B cell (primary cell): ENCODE measurements at places on chromosomes 4 and X. TPM values are rescaled to one million over a fixed set of nuclear protein-coding genes. Genes with fewer than 3 reads are reported as not detected.

Gene CDKL2
- 0.27 and 0.81 TPM in 2 replicates for total RNA-seq

Gene SYP
- 1.2 TPM in 2 replicates for total RNA-seq

Gene SYTL5
- not detected in 2 replicates for total RNA-seq

Gene UGT8
- 23.2 and 24.0 TPM in 2 replicates for total RNA-seq

Gene NR0B1
- not detected in 2 replicates for total RNA-seq

Gene DGKK
- not detected in 2 replicates for total RNA-seq

Gene SPACA5
- not detected in 2 replicates for total RNA-seq

Gene TMEM150C
- total RNA-seq: not detected in 2 replicates

Gene NHS
- total RNA-seq: not detected in 2 replicates

GRCh38 chrX:1536712-1537030 is 314 bp downstream of the P2RY8 start:
- DNase-seq: no peak

DNA sequence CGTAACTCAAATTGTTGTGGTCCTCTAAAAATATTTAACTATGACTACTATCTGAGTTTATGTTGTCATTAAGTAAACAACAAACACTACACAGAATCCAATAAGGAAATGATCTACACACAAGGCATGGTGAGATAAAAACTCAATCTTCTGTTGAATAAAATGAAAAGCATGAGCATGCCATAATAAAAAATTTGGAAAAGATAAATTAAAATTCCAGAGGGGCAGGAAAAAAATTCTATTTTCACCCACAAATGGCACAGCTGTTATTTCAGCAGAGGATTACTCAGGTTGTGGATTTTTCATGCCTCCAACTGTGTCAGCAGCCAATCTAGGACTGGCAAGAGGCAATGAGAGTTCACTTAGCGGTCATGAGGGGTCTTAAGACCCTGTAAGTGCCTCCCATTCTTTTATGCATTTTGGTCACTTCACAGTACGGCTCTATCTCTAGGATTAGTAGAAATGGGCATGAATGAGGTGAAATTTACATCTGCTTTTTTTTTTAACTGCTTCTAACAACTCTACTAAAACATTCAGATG is 639.8 kb upstream of the DIPK2B start:
- no peak for DNase-seq

- no peak for DNase-seq
These were observed 89.4 kb downstream of the ABLIM2 start for GRCh38 chr4:8069102-8069752.

GRCh38 chrX:44989995-44990770 is 117.2 kb downstream of the KDM6A start:
- DNase-seq: no peak

GRCh38 chr4:38884254-38884653 is 16.6 kb downstream of the FAM114A1 start:
- no peak for DNase-seq

DNA sequence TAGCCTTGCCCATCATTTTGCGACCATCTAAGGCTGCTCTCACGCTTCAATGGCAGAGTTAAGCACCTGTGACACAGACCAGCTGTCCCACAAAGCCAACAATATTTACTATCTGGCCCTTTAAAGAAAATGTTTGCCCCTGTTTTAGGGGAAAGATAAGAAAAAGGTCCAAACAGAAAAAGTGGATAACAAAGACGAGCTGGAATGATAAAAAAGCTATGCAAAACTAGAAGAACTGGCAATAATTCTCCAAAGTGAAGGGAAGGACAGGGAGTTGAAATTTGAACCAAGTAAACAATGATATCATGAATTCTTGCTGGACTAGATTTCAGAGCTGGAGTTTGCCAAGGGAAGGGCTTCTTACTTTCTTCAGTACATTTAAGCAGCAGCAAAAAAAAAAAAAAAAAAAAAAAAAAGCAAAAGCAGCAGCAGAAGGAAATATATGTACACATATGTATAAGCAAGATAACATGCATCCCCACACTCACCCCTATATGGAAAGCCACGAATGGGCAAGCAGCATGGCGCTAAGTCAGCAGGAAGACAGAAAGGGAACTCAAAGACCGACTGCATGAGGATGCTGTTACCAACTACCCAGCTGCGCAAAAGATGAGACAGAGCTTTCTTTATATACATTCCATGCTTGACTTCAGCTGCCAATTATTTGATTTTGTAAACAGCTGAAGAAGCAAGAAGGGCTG is 12.5 kb downstream of the TRAPPC2 start:
- peak; percentile 30 for DNase-seq

DNA sequence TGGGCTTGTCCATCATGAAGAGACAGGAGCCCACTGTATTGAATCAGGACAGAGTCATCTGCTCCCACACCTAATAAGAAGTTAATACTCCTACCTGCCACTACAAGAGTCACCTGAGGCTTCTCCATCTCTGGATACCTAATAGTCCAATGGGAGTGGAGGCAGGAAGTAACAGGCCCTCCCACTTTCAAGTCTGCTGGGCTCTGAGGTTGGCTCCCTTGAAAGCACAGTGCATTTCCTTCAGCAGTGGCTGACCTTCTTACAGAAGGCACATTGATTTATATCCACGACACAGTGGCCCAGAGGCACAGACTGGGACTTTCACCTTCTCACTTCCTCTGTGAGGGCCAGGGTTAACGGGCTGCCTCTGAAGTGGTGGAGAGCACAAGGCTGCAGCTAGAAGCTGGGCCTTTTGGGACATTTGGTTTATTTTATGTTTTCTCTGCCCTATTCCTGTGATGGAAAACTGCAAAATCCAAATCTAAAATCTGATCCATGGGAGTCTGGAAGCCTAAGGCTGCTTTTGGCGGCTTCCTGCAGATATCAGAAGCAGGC is 38.1 kb downstream of the FRG2 start:
- no peak for DNase-seq

DNA sequence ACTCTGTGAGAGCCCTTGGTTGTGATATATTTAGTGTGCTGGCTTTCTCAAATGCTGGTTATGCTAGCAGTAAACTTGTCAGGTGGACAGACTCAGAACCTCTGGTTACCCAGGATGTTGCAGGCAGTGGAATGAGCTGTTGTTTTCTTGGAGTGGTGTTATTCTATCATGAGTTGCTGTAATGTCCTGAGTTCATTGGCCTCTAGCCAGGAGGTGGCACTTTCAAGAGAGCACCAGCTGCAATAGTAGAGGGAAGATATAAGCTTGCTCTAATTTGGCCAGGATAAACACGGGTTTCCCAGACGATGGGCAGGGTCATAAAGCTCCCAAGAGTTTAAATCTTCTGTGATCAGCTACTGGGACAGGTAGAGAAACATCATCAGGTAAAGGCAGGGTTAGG is 95.0 kb upstream of the UBQLN2 start:
- no peak for DNase-seq

- DNase-seq: no peak
These were observed 247.9 kb upstream of the POF1B start for GRCh38 chrX:85627363-85627762.

DNA sequence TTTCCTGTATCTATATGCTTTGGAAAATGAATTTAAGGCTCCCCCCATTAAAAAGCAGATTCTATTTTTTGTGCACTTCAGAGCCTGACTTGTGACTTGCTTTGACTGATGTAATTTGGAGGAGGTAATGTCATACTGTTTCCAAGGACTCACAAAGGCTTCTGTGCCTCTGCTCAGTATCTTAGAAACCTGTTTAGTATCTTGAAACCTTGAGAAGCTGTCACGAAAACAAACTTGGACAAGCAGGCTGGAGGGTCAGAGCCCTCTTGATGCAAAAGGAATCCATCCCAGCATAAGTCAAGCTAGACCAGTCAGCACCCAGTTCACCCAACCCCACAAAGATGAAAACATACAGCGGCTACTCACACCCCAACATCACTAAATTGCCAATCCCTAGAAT is 560.0 kb upstream of the PCDH7 start:
- DNase-seq: no peak

GRCh38 chr4:36332782-36333131 is 51.3 kb downstream of the DTHD1 start:
- peak; percentile 21 for DNase-seq

- DNase-seq: no peak
These were observed 1014.2 kb downstream of the C4orf33 start for GRCh38 chr4:130110189-130110588.

DNA sequence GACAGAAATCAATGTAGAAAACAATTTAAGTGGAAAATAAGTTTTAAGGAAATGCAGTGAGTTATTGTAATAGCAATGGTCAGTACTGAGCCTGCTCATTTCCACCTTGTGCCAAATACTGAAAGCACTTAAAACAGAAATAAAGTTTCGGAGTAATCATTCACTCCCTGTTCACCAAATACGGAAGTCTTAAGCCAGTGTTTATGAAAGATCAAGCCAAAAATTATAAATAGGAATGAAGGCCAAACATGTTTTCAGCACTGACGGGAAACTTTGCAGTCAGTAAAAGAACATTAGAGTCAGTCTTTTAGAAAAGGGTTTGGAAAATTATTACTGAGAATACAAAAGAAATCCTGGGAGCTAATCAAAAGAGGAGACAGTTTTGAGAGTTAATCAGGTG is 178.6 kb downstream of the DMD start:
- no peak for DNase-seq

GRCh38 chr4:176545872-176546271 is 226.1 kb downstream of the SPCS3 start:
- DNase-seq: no peak

DNA sequence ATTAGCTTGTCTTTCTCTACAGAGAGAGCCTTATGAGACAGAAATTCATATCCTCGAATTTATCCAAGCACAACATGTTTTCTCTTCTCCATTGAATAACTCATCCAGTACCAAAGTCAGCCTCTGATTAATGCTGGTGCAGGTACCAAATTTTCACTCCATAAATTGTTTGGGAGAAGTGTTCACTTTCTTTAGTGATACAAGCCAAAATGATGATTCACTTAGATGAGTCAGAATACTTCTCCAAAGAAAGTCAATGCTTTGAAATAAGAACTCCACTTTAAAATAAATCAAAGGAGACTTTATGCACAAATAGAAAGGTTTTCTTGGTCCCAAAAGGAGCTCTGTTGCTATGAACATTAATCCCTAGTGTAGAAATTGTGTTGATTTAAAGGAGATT is 60.2 kb downstream of the MAOB start:
- DNase-seq: no peak

DNA sequence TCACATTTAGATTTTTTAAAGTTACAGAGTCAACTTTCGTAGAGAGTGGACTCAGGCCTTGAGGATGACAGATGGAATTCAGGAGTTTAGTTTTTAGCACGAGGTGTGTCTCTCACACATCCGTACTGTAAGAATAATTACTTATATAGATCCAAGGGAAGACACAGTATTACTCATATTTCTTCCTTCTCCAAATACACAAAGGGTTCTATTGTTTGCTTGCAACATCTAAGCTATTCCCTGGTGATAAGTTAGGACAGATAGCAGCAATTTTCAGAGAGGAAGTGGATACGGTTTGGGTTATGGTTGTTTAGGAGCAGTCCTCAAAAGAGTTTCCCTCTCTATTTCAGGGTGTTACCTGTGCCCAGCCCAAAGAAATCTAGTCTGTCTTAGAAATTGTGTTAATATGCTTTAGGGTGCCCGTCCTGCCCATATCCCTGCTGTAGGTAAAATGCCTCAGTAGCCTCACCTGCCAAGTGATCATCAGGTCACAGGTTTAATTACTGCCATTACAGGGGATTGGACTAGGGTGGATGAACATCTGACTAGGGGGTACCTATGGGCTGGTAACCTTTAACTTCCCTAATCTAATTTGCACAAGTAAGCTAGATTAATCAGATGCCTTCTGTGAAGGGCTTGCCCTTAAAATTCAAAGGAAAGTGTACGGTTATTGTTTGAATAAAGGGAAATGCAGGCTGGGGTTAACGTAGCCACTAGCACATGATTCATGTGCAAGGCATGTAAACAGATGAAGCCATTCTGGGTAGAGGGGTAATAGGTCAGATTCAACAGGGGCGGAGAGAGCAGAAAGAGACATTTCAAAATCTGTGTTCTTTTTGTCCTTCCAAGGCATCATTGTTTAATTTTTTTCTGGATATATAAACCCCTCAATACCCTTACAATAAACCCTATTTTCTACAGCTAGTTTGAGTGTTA is 8.7 kb upstream of the PPP3CA start:
- peak; percentile 18 for DNase-seq
